Activated effector memory CD4-positive, alpha-beta T cell treated with anti-CD3 and anti-CD28 coated beads, Interleukin-2, amount 50 U/mL, for 16 hours (primary cell): ENCODE measurements at places on chromosomes 12 and 14.

DNA sequence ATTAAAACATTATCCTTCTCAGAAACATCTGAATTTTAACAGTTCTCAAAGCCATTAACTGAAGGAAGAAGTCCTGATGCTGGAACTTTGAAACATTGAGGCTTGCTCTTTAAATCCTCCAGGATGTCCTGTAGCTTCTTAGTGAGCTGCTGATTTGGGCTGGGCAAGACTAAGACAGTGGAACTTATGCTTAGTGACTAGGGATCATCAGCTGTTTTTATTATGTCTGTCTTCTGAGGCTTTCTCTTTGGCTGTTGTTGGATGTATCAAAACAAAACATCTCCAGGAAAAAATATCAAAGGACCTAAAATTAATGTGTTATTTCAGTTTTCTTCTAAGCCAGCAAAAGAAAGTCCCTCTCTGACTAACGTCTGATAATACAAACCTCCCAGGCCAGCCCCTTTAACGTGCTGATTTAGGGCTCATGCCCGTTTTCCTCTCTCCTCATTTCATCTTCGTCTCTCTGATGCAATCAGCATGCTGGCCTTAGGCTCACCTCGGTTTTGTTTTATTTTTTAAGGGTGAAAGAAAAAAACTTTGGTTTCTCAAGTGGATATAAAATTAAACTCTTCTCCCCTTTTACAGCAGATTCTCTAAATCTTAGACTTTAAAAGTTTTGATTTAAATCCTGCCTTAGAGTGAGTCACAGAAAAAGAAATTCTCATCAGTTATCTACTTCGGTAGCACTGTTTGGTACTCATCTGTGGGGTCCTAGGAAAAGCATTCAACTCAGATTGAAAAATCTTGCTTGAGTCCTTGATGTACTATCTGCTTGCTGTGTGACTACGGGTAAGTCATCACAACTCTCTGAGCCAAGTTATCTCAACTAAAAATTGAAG lies 106.2 kb upstream of the CCDC91 start:
- no peak for DNase-seq

DNA sequence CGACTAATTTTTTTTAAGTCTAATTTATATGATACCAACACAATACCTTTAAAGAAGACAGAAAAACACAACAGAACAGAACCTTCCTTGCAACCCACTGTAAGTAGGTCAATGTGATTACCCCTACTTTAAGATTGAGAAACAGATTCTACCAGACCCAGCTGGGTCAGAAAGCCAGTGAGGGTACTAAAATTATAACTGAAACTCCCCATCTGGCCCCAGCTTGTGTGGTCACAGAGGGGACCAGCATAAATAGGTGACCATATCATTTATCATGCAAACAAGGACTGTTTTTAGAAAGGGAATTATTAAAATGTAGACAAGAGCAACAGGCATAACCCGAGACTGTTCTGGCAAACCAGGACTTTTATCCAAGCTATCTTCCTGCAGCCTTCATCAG lies 30.1 kb upstream of the FRMD6 start:
- no peak for DNase-seq

- no peak for DNase-seq
Measured at GRCh38 chr12:15928346-15928745, 17.2 kb downstream of the DERA start.

DNA sequence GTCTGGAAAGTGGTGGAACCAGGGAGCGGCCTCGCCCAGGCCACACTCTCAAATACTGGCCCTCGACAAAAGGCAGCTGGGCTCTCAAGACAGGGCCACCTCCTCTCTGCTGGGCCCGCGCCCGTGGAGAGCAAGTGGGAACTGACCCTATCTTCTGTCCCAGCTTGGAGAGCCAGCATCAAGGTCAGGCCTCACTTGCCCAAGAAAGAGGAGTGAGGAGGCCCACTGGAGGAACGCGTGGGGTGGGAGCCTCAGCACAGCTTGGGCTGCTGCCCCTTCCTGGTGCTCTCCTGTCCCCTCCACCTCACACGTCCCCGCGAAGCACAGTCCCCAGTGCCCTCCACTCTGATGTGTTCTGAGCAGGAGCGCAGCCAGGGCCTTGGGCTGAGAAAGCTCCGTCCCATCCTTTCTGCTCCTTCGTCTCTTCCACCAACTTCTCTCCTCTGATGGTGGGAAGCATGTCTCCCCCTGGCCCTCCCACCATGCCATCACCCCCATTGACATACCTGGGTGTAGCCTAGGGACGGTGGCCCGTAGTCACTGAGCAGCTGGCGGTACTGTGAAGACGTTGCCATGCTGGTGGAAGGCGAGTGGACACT lies 4.9 kb downstream of the CDK2AP1 start:
- peak; percentile 61 for DNase-seq

GRCh38 chr14:89144642-89145041 lies 272.4 kb downstream of the FOXN3 start:
- no peak for DNase-seq

- DNase-seq, result peak; percentile 74
Measured at GRCh38 chr12:48972213-48972951, 847 bp upstream of the WNT10B start.

- DNase-seq, result no peak
Measured at GRCh38 chr12:39505023-39505422, 62.1 kb upstream of the KIF21A start.
